ENCODE measurements at places on chromosomes 16 and 17. TPM values are rescaled to one million over a fixed set of nuclear protein-coding genes. Genes with fewer than 3 reads are reported as not detected.

CALB2 gene
- not detected for total RNA-seq

- no peak overlapping the region for H3K27ac ChIP-seq
- peaks cover 11% of the 10 kb centered on the region for H3K27me3 ChIP-seq
- H3K4me1 ChIP-seq, result peaks cover 7% of the 10 kb centered on the region
- peaks cover 19% of the 10 kb centered on the region for H3K36me3 ChIP-seq
Measured at GRCh38 chr17:19386051-19386929, 700 bp downstream of the MFAP4 start.

DNA sequence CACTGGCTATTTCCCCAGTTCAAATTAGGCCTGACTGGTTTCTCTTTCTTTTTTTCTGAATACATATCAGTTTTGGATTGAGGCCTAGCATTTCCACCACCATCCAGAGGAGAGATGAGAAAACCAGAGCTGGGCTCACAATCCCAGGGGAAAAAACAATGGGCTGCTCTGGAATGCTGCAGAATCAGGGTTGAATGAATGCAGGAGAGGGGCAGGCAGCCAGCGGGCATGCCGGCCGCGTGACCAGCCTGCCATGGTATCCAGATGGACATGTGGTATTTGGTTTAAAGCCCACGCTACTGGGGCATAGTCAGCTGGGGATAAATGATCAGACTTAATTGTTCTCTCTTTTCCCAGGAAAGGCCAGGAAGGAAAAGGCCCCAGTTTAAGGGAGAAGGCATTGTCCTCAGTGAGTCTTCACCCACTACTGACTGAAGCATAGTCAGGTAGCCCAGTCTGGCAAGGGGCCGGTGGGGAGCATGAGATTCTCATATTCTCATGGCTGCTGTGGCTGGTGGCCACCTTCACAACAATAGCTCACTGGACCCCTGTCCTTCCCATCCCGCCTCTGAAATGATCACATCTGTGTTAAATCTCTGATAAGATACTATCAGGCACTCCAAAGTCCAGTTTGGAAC lies 38.7 kb upstream of the RHOT1 start:
- DNase-seq, result no peak
- peaks cover 2% of the 10 kb centered on the region for H3K27me3 ChIP-seq
- peaks cover 4% of the 10 kb centered on the region for H3K36me3 ChIP-seq
- peaks cover 45% of the 10 kb centered on the region for H3K4me1 ChIP-seq

KRTAP17-1 gene
- not detected for total RNA-seq

- peak; percentile 82 for DNase-seq
- H3K36me3 ChIP-seq, result peaks cover 47% of the 10 kb centered on the region
- no peaks in the 10 kb centered on the region for H3K27me3 ChIP-seq
- H3K4me3 ChIP-seq, result peak overlapping the region; percentile 80
- H3K4me1 ChIP-seq, result peaks cover 75% of the 10 kb centered on the region
Measured at GRCh38 chr17:412211-413015, 59.8 kb upstream of the RPH3AL start.

GRCh38 chr17:73594025-73594424 lies 50.2 kb downstream of the SDK2 start:
- no peaks in the 10 kb centered on the region for H3K27me3 ChIP-seq
- H3K27ac ChIP-seq, result peak overlapping the region; percentile 94
- H3K4me3 ChIP-seq, result no peak overlapping the region
- H3K36me3 ChIP-seq, result peaks cover 2% of the 10 kb centered on the region
- peaks cover 66% of the 10 kb centered on the region for H3K4me1 ChIP-seq

DNA sequence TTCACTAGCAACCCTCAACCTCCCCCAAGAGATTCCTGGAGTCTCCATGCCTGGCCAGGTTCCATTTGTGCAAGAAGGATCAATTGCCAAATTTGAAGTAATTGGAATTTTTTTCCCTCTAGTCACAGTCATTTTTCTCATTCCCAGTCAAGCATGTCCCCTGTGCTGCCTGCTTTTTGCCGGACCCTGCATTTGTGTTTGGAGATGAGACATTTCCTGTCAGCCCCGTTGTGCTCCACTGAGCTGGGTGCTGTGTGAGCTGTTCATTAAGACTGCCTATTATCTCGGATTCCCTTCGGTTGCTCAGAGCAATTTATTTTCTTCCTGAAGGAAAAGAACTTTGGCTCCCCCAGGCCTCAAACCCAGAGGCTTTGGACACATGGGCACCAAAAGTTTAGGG lies 201.0 kb upstream of the NLRP1 start:
- H3K4me1 ChIP-seq, result no peaks in the 10 kb centered on the region
- DNase-seq, result no peak
- no peak overlapping the region for H3K27ac ChIP-seq
- no peak overlapping the region for H3K4me3 ChIP-seq
- no peaks in the 10 kb centered on the region for H3K36me3 ChIP-seq
